ENCODE measurements at places on chromosomes 12 and 14.

DNA sequence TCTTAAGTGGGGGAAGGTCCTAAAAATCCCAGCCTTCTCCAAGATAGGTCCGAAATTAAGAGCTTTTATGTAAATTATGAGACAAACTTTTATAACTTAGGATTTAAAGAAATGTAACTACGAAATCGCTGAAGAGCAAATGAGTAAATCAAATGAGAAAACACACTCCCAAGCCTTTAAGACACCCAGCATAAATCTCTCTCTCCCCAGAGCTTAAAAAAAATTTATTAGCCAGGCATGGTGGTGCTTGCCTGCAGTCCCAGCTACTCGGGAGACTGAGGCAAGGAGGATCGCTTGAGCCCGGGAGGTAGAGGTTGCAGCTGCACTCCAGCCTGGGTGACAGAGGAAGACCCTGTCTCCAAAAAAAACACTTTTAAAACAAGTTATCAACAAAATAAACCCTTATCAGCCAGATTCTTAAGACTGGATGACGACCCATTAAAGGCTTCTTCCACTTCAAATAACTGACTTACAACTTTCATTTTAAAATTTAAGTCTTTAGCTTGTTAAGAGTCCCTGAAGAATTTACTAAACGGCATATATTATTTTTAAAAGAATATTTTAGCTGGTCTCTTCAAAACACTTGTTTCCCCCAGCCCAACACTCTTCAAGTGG is 3.2 kb downstream of the PTGES3 start:
- no peak for DNase-seq

GRCh38 chr12:52808573-52809160 is 5.2 kb downstream of the KRT4 start:
- DNase-seq: no peak

- no peak for DNase-seq
Observed at GRCh38 chr12:106031761-106032622, 106.8 kb downstream of the NUAK1 start.

GRCh38 chr14:68810173-68811153 is 17.6 kb upstream of the ZFP36L1 start:
- DNase-seq: no peak

DNA sequence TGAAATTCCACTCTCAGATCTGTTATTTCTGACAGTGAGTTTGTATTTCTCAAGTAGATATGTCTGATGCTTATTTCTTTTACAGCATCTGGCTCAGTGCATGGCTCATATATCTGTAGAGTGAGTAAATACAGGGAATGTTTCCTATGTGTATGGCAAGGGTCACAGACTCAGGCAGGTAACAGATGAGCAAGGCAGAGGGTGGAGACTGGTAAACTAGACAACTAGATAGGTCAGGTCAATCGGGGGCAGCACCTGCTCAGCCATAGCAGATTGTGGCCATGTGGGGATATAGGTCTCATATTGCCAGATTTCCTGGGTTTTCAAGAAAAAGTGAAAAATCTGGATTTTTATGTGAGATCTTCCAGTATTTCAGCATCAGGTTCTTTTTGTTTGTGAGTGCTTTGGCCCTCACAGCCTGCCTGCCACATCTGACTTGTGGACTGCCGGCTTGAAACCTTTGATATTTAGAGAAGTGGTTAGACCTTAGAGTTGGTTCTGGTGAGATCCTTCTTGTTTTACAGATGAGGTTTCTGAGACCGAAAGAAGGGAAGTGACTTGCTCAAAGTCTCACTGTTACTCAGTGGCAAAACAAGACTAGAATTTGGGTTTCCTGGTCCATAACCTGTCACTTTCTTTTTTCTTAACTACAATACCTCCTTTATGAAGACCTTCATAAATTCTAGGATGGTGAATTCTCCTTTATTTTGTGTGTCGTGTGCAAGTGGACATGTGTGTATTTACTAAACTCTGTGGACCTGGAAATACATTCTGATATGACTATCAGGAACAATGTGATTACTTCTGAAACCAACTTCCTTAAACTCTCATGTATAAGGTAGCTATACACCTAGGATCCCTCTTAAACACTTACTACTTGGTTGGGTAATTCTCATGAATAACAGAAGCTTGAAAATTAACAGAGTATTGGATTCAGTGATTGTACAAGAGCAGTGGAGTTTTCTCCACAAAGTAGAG is 34.4 kb downstream of the PROX2 start:
- DNase-seq: no peak
